ENCODE measurements at places on chromosomes 5 and 9.

GRCh38 chr5:5483880-5484598 lies 61.6 kb downstream of the ICE1 start:
- no peak for DNase-seq

GRCh38 chr9:6910032-6910431 lies 152.3 kb downstream of the KDM4C start:
- no peak for DNase-seq

DNA sequence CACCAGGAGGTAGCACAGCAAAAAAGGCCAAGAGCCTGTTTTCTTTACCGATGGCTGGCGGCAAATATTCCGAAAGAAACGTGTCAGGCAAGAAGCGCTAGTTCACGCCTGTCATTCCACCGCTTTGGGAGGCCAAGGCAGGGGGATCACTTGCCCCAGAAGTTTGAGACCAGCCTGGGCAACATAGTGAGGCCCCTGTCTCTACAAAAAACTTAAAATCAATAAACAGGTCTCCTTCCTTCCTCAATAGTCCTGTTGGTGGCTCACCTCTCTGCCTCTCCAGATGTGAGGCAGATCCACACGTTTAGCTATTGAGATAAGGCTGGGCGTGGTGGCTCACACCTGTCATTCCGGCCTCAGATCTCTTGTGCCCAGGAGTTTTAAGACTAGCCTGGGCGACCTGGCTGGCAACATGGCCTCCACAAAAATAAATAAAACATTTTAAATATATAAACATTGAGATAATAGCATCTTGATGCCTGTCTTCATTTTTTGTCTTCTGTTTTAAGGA lies 1.3 kb upstream of the TMEM250 start:
- DNase-seq, result no peak

DNA sequence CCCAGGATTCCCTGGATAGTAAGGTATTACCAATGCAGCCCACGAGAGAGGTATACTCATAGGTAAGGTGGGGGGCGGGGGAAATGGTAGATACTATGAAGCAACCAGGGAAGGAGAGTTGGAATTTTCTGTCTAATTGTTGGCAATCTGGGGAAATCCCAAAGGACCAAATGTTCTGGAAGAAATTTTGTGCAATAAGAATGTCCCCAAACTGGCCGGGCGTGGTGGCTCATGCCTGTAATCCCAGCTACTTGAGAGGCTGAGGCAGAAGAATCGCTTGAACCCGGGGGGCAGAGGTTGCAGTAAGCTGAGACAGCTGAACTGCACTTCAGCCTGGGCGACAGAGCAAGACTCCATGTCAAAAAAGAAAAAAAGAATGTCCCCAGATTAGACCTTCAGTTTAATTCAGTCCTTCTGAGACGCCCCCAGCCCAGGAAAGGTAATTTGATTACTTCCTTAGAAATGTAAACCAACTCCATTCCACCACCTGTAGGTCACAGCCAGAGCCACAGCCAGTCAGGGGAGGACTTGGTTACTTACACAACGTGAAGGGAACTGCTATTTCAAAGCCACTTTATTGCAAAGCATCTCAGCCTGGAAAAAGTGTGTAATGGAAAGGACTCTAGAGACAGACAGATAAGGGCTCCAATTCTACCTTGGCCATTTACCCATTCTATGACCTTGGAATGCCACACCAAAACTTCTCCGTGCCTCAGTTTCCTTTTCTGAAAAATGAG lies 50.0 kb upstream of the KLF4 start:
- no peak for DNase-seq

GRCh38 chr9:135295551-135296300 lies 183.9 kb upstream of the PPP1R26 start:
- no peak for DNase-seq

DNA sequence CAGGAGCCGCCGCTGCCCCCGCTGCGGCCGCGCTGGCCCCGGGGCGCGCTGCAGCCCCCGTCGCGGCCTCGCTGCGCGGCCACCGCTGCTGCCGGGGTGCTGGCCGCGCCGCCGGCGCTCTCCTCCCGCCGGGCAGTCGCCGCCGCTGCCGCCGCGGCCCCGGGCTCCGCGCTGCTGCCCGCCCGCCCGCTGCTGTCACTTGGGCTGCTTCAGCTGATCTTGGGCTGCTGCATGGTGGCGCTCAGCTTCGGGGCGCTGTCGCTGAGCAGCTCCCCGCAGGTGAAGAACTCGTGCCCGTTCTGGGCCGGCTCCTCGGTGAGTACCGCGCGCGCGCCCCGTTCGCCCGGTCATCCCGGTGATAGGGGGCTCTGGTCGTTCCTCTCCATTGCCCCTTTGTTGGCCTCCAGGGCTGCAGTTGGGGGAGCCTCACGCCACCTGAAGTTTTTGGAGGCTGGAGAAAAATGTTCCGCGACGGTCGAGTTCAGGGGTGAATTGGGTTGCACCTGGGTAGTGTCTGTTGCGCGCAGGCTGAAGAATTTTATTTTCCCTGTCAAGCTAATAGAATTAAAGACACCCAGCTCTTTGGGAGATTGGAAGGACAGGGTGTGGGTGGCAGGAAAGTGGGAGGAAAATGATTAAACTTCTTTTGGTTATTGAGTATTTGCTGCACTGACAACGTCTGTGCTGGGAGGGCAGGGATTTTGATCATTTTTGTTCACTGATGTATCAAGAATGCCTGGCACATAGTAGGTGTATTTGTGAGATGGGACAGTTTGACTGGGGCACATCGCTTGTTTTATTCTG lies 596 bp downstream of the ENTREP1 start:
- DNase-seq, result no peak

DNA sequence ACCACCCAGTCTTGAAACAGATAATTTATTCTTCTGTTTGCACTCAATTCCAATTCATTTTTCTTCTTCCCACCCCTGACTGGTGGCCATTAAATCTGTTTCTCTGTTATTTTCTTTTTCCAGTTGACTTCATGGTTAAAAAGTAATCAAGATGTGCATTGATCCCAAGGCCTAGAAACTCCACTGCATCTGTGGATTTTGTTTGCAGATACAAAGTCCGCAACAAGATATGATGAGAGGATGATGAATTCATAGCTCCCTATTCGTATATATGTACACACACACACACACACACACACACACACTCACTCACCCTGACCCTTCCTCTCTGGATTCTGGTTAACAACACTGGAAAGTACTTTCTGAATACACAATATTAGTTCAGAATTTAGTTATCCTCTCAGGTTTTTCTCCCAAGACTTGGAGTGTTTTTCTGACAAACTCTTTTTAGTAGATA lies 52.4 kb downstream of the CD180 start:
- DNase-seq, result no peak

DNA sequence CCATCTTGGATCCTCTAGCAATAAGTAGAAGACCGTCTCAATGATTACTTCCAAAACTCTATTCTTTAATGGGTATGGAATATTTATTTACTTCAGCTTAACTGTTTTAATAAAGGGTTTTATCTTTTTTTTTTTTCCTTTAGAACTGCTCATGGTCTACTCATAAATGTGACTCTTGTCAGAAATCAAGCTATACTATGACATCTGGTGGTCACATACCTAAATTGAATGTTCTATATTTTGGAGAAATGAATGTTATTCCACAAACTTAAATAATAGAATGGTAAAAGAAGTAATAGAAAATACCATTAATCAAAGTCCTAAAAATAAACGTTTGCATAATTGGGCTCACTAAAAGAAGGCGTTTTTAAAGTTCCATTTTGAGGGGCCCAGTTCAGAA lies 131.2 kb upstream of the PLCXD3 start:
- no peak for DNase-seq

- no peak for DNase-seq
These were observed 165.0 kb upstream of the GPR151 start for GRCh38 chr5:146680846-146681584.

- DNase-seq, result no peak
These were observed 110.1 kb downstream of the WNK2 start for GRCh38 chr9:93294011-93294410.

GRCh38 chr9:33431420-33431819 lies 16.0 kb downstream of the AQP3 start:
- DNase-seq, result no peak

GRCh38 chr5:56786346-56786745 lies 29.0 kb upstream of the MAP3K1 start:
- no peak for DNase-seq

GRCh38 chr5:137357436-137357835 lies 141.7 kb downstream of the SPOCK1 start:
- DNase-seq, result no peak

DNA sequence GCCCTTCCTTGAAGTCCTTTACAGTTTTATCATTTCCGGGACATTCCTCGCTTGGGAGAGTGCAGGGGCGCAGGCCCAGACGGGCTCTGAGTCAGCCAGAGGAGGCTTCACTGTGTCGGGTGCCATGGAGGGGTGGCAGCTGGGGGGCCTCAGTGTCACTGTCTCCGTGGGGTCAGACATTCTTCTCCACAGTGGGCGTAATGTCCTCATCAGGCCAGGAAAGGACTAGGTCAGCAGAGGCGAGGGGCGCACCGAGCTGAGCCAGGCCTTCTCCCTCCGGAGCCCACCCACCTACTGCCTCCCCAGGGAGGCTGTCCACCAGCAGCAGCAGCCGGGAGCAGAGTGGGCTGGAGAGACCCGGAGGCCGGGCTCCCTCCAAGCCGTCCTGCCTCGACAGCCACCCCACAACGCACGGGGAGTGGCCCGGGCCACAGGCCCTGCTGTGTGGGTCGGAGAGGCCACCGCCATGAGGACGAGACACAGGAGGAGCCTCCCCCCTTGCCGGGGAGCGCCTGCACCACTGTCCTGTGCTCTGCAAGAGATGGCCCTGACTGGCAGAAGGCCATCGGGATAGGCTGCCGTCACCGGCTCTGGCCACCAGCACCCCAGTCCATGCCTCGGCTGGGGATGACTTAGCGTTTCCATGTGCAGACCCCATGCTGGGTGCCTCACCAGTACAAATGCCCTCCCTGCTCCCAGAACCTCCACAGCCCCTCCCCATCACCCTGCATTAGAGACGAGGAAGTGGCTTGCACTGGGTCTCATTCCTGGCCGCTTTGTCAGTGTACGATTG lies 26.5 kb downstream of the SARDH start:
- no peak for DNase-seq

GRCh38 chr9:104073098-104073769 lies 20.9 kb upstream of the SMC2 start:
- no peak for DNase-seq
